ENCODE measurements at places on chromosomes 16 and 17. TPM values are rescaled to one million over a fixed set of nuclear protein-coding genes. Genes with fewer than 3 reads are reported as not detected.

DNA sequence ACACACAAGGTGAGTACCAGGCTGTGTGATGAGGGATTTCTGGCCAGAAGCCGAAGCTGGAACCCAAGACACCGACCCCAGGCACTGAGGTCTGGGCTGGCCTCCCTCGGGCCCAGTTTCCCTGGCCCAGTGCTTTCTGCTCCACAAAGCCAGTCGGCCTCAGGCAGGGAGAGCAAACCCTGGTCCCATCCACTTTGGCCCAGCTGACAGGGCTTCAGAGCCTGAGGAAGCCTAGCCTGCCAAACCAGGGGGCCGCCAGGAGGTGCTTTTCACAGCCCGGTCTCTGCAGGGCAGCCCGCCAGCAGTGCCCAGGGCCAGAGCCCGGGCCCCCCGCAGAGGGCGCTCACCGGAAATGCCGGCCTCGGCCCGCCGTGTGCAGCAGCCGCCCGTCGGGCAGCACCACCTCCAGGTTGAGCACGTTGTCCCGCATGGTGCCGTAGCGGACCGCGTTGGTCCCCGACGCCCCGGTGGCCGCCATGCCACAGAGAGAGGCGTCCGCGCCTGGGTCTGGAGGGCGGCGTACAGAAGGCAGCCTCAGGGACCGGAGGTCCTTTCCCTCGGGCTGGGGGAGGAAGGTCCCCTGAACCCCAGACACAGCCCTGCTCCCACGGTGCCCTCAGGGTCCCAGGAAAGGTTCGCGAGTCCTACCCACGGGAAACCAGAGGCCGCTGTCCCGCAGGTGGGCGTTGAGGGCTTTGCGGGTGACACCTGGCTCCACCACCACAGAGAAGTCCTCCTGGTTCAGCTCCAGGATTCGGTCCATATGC lies 2.2 kb downstream of the LDHD start:
- DNase-seq, result no peak

DNA sequence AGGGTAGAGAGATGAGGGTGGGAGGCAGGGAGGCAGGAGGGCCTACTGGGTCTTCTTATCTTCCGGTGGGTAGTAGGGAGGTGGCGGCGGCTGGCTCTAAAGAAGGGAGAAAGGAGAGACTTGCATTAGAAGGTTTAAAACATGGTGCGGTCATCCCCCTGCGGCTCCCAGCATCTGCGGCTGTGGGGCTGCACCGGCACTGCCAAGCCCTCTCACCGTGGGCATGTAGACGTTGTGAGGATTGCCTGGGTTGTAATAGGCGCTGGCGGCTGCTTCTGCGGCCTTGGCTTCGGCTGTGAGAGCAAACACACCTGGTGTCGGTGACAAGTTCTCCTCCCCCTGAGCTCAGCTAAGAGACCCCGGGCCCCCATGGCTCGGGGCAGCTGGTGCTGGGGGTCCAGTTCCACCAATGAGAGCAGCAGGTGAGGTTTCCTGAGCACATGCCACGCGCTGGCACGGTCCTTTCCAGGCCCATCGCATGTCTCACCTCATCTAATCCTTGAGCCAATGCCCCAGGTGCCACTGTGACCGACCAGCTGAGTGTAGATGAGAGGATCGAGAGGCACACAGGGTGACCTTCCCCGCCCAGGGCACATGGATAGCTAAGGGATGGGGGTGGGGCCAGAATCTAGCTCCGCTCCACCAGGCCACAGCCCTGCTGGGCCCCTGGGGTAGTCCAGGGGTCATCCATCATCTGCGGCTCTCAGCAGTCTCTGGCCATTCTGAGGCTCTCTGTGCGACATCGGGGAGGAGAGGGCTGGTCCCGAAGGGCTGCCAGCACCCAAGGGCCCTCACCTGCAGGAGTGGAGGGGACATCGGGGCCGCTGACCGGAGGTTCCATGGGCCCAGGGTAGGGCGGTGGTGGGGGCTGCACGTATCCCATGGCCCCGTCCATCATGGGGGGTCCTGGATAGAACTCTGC lies 2.7 kb upstream of the UNC13D start:
- no peak for DNase-seq

DNA sequence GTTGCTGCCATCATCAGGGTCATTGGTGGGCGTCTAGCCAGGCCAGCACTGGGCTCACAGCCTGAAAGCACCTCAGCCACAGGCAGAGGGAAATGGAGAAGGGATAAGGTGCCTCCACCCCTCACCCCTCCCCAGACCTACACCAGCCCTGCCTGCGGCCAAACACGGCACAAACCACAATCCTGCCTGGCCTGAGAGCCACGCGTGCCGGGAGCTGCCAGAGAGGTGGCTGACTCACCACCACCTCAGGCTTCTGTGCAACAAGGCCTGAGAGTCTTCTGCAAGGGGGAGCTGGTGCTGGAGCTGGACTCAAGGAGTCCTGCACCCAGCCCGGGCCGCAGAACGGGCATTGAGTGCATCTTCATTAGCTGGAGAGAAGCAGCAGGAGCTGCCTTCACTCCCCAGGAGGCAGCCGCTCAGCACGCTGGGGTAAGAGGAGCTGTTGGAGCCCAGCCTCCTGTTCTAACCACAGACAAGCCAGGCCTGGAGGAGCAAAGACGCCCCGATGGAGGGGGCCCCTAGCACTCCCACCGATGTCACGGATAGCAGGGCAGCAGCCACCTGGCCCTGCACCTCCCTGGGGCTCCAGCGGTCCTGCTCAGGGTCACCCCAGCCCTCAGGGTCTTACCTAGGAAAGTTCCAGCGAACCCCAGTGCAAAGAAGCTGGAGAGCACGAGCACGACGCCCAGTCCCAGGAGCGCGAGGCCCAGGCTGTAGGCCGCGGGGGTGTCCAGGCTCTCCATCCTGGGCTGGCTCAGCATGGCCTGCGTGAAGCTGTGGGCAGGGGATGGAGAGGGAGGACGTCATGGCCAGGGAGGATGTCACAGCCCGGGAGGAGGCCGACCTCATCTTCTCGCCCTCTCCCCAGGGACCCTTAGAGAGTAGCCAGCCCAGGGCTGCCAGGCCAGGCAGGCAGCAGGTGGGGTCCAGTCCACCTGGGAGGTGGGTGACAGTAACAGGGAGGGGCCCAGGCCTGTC lies 16.0 kb upstream of the RASD1 start:
- DNase-seq, result no peak

Gene CACNG4
- total RNA-seq, result 12.8 TPM

DNA sequence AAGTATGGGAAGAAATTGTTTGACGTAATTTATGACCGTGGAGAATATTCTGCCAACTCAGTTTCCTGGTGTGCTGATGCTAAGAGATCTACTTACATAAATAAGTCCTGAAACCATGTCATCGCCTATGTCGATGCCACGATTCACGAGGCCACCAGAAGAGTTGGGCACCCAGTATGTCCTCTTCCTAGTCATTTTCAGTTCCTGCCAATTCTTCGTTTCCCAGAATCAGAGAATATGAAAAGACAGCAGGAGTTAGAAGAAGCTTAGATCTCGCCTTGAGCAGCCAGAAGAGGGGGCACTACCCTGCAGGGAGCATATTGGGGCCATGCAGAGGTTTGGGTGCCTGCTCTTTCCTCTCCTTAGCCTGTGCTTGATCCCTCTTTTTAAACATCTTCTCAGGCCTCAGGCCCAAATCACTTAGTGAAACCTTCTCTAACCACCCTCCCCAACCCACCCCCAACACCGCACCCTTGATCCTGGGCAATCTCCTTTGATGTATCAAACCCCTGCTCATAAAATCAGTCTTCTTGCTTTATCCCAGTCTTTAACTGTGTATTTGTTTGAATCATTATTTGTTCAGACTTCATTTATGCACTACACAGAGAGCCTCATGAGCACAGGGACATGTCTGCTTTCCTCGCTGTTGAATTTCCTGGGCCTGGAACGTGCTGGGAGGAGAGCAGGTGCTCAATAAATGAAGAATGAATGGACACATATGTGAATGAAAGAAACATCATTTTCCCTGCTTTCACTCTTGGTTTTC lies 12.2 kb upstream of the LONP2 start:
- DNase-seq, result peak; percentile 44

DNA sequence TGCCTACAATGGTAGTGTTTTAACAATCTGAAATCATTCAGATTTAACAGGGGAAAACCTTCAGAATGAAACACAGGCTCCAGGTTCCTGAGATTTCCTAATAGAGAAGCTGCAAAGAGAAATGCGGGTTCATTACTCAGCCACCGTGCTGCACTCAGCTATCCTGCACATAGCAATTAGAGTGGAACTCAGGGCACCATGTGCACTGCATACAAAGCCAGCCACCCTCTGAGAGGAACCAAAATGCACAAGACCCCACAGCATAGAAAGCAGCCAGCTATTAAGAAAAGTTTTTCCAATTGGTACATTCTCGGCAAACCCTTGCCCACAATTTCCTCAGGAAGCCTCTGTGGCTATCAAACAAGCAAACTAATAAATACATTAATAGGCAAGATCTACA lies 37.4 kb downstream of the TOM1L2 start:
- peak; percentile 19 for DNase-seq

DNA sequence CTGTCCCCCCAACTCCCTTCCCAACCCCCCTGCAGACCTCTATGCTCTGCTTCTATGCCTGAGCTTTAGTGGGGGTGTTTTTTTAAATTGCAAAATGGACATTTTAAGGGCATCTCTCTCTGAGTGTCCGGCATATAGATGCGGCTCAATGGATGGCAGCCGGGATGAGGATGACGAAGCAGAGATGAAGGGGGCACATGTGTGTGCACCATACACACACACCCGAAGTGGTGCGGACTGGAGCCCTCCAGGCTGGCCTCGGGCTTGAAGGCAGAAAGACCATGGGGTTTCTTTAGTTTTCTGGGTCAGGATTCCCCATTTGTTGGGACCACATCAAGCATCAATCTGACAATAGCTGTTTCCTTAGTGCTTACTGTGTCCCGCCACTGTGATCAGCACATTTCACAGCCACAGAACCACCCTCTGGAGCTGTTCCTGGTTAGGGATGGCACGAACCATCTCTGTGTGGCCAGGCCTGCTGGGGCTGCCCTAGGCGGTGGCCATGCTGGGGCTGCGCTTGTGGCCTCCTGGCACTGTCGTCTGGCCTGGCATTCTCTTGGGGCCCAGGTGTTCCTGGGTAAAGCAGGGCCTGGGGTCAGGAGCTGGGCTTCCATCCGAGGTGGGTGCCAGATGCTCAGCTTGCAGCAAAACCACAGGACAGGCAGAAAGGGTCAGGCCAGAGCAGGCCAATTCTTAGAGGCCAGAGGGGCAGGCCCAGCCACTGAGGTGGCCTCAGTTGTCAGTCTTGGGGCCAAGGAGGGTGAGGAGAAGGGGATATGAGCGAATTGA lies 49.9 kb downstream of the NT5M start:
- no peak for DNase-seq

Gene AATK
- total RNA-seq, result 26.4 TPM

DNA sequence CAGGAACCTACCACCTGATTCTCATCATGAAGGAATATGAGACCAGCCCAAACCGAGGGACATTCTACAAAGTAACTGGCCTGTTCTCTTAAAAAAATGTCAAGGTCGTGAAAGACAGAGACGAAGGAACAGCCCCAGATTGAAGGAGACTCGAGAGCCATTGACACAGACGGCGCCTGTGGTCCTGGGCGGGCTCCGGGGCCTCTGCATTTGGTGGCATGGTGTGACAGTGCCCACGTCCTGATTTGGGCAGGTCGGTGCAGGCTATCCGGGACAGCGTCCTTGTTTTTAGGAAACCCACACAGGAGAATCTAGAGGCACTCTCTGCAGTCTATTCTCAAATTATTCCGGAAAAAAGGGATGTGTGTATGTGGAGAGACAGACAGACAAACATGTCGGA lies 64.1 kb downstream of the ADCY9 start:
- no peak for DNase-seq

Gene RAB11FIP3
- total RNA-seq, result 35.8 TPM

DNA sequence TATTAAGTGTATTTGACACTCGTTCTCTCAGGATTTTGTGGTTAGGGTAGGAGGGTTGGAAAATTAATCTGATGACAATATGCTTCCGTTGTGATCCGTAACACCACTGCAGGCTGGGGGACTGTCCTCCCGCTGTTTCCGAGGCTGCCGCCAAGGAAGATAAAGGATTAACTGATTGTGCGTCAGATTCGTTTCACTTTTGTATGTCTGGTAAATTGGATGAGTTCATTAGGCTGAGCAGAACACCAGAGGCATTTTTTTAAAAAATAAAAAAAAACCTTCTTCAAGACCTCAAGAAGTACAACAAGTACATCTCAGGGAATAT lies 486.7 kb upstream of the SALL1 start:
- no peak for DNase-seq

Gene PIK3R6
- not detected for total RNA-seq

Gene CA7
- total RNA-seq, result 0.68 TPM

- no peak for DNase-seq
Measured at GRCh38 chr16:69926241-69926640, 24.9 kb upstream of the CLEC18A start.

DNA sequence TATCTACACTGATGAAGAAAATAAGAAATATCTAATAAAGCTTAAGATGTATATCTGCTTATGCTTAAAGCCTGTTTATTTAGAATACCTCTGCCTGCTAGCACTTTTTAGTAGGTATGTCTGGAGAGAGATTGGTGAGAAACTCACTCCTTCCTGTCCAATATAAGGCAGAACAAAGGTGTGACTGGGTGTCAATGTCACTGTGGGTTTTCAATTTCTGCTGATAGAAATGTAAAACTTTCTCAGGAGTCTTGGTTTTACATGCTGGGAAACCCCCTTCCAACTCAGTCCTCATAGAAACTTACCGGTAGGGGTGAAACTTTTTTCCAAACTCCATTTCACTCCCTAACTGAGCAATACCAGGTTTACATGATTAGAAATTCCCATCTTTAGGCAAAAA lies 17.8 kb upstream of the MPHOSPH6 start:
- DNase-seq, result no peak

Gene PPM1E
- 0.09 TPM for total RNA-seq

Gene NLRC3
- total RNA-seq, result not detected

Gene C16orf74
- total RNA-seq, result 3.8 TPM

DNA sequence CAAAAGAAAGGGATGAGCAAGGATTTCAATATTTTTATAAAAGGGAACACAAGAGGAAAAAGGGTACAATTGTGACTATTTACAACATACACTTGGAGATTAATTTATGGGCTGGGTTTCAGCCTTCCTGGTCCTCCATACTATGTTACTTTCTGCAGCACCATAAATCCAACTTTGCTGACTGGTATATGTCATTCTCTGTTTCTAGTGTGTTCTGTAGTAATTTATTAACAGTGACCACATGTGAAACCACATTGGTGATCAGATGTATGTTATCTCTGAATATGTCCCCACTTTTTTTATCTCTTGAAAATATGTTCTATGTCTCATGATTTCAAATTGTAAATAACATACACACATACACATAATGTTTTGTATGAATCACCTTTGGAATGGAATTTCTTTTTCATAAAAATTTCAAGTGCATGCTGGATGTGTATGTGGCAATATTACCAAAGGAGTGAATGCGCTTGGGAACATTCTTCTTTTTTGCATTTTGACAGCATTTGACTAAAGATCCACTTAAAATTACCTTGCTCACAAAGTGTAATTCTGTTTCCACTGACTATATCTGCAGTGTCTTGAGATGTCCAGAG lies 2.9 kb upstream of the LYRM9 start:
- DNase-seq, result no peak

GRCh38 chr16:88698646-88699045 lies 7.6 kb downstream of the RNF166 start:
- no peak for DNase-seq

GRCh38 chr17:78817123-78817522 lies 23.5 kb downstream of the USP36 start:
- no peak for DNase-seq

- DNase-seq, result no peak
Measured at GRCh38 chr17:31699281-31699680, 159.8 kb downstream of the COPRS start.

Gene TBC1D3K
- total RNA-seq, result not detected

All from Caco-2 (cell line).